ENCODE measurements at places on chromosomes 6 and 20.

- no peak for DNase-seq
These were observed 5.3 kb downstream of the KCNB1 start for GRCh38 chr20:49477200-49477599.

DNA sequence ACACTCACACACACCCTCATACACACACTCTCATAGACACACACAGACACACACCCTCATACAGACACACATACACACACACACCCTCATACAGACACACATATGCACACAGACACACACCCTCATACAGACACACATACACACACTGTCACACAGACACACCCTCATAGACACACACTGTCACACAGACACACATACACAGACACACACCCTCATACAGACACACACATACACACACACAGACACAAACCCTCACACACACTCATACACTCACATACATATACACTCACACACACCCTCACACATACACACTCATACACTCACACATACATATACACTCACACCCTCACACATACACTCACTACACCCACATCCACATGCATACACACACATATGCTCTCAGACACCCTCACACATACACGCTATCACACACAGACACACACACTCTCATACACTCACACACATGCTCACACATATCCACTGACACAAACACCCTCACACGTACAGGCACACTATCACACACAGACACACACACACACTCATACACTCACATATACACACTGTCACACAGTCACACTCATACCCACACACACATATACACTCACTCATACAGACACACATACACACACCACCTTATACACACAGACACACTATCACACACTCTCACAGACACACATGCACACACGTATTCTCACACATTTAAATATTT lies 9.1 kb downstream of the ADIG start:
- no peak for DNase-seq

- no peak for DNase-seq
These were observed 66.0 kb upstream of the STX16 start for GRCh38 chr20:58584881-58585752.

GRCh38 chr20:31516166-31516565 lies 1.9 kb downstream of the HM13 start:
- DNase-seq: no peak

DNA sequence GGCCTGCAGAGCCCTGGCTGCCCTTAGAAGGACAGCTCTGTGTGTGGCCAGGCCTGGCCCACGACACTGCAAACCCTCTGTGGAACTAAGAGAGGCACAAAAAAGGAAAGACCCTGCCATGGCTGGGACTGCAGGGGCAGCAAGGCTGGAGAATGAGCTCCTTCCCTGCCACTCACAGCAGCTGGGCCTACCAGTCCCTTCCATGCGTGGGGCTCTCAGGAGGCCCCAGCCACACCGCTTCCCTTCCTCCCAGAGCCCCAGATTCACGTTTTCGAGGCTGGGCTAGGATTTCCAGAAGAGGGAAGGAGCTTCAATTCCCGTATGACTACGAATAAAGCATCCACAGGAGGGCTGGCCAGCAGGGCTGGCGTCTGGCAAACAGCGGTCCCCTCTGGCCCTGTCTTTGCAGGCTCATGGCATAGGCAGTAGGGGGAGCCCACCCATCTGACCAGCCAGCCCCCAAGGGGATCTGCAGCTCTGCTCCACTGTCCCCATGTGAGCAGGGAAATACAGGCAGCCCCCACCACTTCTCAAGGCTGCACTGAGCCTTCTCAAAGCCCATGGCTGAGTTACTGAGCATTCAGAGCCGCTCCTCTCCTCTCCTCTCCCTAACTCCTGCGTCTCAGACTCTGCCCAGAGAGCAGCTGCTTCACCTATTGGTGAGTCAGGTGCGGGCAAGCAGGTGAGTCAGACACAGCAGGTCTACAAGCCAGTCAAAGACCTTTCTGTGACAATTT lies 53.1 kb downstream of the NINL start:
- DNase-seq: peak; percentile 43

DNA sequence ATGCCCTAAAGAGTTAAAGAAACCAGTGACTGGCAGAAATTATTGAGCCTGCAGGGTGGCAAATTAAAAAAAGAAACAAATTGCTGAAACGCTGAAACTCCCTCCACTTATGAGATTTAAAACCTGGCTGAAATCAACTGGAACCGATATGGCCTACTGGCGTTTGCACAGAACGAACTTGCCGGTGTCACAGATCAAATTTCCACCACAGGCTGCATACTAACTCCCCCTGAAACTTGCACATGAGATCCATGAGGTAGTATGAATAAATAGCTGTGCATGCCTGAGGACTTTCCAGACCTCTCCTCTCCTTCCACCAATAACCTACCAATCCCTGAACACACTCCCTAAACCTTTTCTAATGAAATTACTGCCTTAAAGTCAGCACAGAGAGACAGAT lies 150.4 kb downstream of the RNGTT start:
- DNase-seq: no peak

DNA sequence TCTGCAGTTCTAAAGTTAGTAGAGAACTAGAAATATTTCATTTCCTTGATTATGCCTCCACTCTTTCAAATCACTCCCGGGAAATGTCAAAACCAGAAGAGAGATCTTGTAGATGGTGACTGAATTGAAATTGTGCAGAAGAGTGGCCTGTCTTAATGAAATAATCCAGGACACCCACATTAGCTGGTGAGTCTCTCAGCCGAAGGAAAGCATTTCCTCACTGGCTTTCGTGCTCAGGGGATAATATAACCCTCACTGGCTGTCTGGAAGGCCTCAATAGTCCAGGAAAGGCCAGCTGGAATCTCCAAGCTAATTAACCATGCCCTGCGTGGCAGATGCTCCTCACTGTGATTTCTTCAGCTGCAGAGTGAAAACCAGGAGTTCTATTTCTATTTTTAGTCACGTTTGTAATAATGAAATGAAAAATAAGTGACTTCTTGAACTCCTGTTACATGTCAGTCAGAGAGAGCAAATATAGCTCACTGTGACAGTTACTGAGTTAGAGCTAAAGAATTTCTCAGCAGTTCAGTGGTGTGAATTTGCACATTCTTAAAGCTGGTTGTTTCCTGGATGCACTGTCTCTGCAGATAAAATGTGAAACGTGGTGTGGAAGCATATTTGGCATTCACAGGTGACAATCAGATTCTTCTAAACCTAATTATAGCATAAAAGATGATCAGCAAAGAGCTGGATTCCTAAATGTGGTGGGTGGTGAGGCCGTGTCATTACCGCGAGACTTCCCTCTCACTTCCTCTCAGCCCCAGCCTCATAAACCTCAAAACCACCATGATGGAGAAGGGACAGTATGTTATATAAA lies 211.7 kb downstream of the LMBRD1 start:
- DNase-seq: no peak

- no peak for DNase-seq
These were observed 36.8 kb downstream of the STK35 start for GRCh38 chr20:2138396-2138795.

- no peak for DNase-seq
These were observed 66.7 kb upstream of the ESR1 start for GRCh38 chr6:151740820-151741219.

DNA sequence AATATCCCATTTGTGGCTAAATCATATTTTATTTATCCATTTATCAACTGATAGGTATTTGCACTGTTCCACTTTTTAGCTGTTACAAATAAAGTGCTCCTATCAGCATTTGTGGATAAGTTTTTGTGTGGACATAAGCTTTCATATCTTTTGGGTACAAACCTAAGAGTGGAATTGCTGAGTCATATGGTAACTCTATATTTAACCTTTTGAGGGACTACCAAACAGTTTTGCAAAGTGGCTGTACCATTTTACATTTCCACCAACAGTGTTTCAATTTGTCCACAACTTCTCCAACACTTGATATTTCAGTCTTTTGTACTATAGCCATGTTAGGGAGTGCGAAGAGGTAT lies 23.6 kb upstream of the ECHDC1 start:
- DNase-seq: no peak

DNA sequence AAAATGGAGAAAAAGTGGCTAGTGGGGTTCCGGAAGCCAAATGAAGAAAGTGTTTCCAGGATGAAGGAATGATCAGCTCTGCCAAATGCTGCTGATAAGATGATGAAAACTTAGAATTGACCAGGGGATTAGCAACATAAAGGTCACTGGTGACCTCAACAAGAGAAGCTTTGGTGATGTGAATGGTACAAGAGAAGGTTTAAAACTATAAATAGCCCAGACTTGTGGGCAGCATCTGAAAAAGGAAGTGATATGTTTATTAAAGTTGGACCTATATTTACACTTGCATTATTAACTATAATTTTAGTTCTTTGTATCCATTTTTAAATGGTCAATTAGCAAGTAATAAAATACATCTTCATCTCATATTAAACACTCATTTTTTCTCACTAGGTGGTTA lies 45.1 kb downstream of the CGA start:
- DNase-seq: no peak

- no peak for DNase-seq
These were observed 30.6 kb downstream of the ELMO2 start for GRCh38 chr20:46375771-46376170.

DNA sequence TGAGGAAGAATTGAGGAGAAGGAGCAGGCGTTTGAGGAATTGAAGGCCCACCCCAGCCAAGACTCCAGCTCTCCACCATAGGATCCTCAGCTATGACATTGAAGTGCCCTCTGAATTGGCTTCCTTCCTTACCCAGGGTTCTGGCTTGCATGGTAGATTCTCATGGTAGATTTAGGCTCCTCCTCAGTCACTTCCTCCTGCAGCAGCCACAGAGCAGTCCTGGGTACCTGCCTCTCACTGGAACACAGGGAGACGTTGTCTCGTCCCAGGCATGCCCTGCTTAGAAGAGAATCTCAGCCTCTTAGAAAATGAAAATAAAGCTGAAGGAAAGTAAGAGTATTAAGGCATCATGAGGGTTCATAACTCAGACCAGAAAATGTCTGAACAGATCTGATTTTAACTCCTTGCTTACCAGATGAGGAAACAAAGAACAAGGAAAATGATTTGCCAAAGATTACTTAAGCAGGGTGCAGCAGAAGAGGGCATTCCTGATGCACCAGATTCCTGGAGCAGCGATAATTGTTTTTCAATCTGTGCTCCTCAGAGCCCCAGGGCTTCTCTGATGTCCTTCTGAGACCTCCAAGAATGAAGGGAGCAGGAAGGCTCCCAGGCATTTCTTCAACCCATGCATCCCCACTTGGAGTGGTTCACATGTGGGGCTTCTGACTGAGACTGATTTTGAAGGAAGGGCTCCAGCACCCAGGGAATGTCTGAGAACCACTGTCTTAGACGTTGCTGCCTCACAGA lies 219.8 kb downstream of the HIVEP2 start:
- DNase-seq: no peak

DNA sequence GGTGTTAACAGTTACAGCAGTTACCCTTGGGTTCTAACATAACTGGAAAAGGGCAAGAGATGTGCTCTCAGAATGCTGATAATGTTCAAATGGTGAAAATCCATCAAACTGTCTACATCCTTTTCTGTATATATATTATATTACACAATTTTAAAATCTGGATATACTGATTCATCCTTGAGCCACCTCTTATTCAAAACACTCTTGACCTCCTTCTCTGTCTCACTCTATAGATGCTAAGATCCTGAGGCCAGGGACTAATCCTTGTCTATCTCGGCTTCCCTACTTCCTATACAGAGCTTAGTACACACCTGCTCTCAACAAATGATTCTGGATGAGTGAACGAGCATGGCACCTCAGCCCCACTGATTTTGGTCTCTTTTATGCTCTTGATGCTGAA lies 47.3 kb downstream of the HIVEP2 start:
- DNase-seq: no peak

DNA sequence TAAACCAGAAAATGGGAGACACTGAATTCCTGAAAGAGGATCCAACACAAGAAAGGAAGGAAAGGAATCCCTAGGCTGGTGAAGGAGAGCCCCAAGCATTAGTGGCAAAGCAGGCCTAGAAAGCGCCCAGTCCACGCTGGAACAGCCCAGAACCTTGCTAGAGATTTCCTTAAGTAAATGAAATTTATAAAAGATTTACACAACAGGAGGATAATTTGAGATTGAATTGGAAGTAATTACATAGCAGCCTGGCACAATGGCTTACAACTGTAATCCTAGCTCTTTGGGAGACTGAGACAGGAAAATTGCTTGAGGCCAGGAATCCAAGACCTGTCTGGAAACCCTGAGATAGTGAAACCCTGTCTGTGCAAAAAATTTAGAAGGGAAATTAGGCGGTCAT lies 26.8 kb upstream of the C20orf144 start:
- DNase-seq: no peak

DNA sequence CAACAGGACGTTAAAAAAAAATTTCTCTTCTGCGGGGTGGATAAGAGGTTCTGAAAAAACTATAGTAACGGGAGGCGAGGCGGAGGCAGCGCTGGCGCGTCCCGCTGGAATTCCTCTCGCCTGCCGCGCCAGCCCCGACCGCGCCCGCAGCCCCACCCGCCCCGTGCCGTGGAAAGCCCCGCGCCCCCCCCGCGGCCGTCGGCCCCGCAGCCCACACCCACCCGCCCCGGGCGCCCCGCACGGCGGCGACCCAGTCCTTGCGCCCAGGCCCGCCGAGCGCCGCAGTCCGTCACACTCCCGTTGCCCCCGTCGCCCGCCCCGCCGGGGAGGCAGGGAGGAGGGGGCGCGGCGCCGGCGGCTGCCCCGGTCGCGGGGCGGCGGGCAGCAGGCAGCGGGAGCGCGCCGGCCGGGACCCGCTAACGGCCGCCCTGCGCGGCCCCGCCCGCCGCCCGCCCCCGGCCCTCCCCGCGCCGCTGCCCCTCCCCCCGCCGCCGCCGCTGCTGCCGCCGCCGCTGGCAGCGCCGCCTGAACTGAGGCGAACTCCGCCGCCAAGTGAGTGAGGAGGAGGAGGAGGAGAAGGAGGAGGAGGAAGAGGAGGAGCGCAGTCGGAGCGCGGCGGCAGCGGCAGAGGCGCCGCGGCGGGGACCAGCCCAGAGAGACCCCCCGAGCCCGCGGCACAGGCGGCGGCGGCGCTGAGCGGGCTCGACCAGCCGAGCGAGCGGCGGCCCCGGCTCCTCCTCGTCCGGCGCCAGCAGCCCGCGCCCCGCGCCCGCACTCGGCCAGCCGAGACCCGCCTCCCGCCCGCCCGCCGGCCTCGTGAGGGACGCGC lies at the start of gene QKI:
Gene QKI, plus strand, starts transcription at position 602 of the 829 bp plus-strand sequence. CDS start 476 bp downstream, outside the sequence.
- DNase-seq: peak; percentile 73

DNA sequence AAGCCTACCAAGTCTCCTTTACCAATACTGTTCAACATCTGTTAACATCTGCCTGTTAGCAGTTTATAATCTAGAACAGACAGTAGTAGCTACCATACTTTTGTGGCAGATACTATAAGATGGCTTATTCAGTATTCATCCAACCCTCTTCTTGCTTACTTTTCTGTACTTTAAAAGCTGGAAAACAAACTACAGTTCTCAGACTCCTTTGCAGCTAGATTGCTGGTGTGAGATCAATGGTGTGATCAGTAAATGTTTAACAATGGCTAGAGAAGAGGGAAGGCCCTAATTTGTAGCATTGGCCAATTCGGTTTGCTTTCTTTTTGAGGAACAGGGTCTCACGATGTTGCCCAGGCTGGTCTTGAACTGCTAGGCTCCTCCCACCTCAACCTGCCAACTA lies 3.5 kb upstream of the REV3L start:
- DNase-seq: no peak

Measured in endothelial cell (in vitro differentiated cells).